H1 (cell line): ENCODE measurements at places on chromosomes 3 and 15. TPM values are rescaled to one million over a fixed set of nuclear protein-coding genes. Genes with fewer than 3 reads are reported as not detected.

- DNase-seq: no peak
Observed at GRCh38 chr15:77470235-77470634, 49.5 kb downstream of the HMG20A start.

Gene STRIT1
- total RNA-seq: 0.38 and 0.47 TPM in 2 replicates

Gene WDR49
- total RNA-seq: 1.7 and 3.2 TPM in 2 replicates

Gene SCAMP2
- total RNA-seq: 40.3 and 41.7 TPM in 2 replicates

Gene CPN2
- not detected in 2 replicates for total RNA-seq

Gene MORC1
- not detected in 2 replicates for total RNA-seq
